ENCODE measurements at places on chromosomes 1 and 21.

DNA sequence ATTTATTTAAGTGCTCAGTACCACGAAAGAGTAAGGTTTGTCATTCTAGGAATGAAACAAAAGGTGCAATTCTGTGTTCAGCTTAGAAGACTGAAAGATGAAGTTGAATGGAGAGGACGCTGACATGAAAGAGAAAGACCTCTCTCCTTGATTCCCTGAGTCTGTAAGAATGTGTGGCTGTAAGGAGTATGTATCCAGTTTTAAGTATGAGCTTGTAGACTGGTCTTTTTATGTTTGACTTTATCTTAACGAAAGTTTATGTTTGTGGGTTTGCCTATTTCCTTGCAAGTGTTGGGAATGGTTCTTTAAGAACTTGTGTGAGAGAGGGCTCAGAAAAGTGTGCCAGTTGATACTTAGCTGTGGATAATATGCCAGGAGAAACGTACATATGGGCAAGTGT lies 1.4 kb downstream of the CHD1L start:
- H3K27me3 ChIP-seq = no peaks in the 10 kb centered on the region
- peaks cover 34% of the 10 kb centered on the region for H3K4me1 ChIP-seq
- H3K36me3 ChIP-seq = no peaks in the 10 kb centered on the region
- DNase-seq = no peak

GRCh38 chr1:170661646-170662411 lies 2.1 kb upstream of the PRRX1 start:
- H3K36me3 ChIP-seq = no peaks in the 10 kb centered on the region
- peaks cover 4% of the 10 kb centered on the region for H3K4me1 ChIP-seq
- H3K27ac ChIP-seq = no peak overlapping the region
- no peak for DNase-seq
- H3K27me3 ChIP-seq = peaks cover 23% of the 10 kb centered on the region

- DNase-seq = no peak
- H3K36me3 ChIP-seq = no peaks in the 10 kb centered on the region
- no peaks in the 10 kb centered on the region for H3K4me1 ChIP-seq
- H3K27ac ChIP-seq = no peak overlapping the region
- H3K4me3 ChIP-seq = no peak overlapping the region
Measured at GRCh38 chr1:6288026-6288425, 27.1 kb upstream of the GPR153 start.

GRCh38 chr1:54695221-54695620 lies 20.4 kb upstream of the TTC4 start:
- H3K27ac ChIP-seq = no peak overlapping the region
- H3K4me3 ChIP-seq = no peak overlapping the region
- H3K36me3 ChIP-seq = no peaks in the 10 kb centered on the region
- no peak for DNase-seq

GRCh38 chr21:39082656-39083376 lies 100.4 kb downstream of the PSMG1 start:
- H3K36me3 ChIP-seq = no peaks in the 10 kb centered on the region
- no peak overlapping the region for H3K4me3 ChIP-seq
- no peaks in the 10 kb centered on the region for H3K4me1 ChIP-seq
- H3K27ac ChIP-seq = no peak overlapping the region
- peaks cover 9% of the 10 kb centered on the region for H3K27me3 ChIP-seq
- no peak for DNase-seq

DNA sequence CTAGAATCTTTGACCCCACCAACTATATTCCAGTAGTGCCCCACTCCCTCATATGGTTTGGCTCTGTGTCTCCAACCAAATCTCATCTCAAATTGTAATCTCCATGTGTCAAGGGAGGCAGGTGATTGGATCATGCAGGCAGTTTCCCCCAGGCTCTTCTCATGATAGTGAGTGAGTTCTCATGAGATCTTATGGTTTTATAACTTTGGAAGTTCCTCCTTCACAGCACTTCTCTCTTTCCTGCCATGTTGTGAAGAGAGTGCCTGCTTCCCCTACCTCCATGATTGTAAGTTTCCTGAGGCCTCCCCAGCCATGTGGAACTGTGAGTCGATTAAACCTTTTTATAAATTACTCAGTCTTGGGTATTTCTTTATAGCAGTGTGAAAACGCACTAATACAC lies 7.7 kb upstream of the SAMD13 start:
- no peak overlapping the region for H3K27ac ChIP-seq
- DNase-seq = no peak
- peaks cover 3% of the 10 kb centered on the region for H3K4me1 ChIP-seq

DNA sequence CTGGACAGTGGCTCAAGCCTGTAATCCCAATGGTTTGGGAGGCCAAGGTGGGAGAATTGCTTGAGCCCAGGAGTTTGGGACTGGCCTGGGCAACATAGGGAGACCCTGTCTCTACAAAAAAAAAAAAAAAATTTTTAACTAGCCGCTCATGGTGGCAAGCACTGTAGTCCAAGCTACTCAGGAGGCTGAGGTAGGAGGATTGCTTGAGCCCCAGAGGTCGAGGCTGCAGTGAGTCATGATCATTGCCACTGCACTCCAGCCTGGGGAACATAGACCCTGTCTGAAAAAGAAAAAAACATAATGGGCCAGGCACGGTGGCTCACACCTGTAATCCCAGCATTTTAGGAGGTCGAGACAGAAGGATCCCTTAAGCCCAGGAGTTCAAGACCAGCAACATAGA lies 5.3 kb downstream of the SPATC1L start:
- H3K27me3 ChIP-seq = peaks cover 2% of the 10 kb centered on the region
- H3K27ac ChIP-seq = no peak overlapping the region
- no peak for DNase-seq
- H3K36me3 ChIP-seq = peaks cover 15% of the 10 kb centered on the region
- peaks cover 2% of the 10 kb centered on the region for H3K4me1 ChIP-seq

DNA sequence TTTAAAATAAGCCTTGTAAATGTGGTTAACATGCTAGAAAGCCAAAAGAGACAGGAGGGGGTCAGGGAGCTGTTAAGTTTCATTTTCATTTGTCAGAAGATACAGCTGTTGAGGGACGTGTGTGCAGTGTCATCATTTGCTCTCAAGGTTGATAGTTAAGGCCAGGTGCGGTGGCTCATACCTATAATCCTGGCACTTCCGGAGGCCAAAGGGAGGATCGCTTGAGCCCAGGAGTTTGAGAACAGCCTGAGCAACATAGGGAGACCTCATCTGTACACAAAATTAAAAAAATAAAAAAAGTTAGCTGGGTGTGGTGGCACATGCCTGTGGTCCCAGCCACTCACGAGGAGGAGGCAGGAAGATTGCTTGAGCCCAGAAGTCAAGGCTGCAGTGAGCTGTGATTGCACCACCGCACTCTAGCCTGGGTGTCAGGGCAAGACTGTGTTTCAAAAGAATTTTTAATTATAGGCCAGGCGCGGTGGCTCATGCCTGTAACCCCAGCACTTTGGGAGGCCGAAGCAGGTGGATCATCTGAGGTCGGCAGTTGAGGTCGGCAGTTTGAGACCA lies 22.7 kb downstream of the ZBTB8OS start:
- H3K27me3 ChIP-seq = no peaks in the 10 kb centered on the region
- peak overlapping the region; percentile 27 for H3K4me3 ChIP-seq
- DNase-seq = no peak
- H3K4me1 ChIP-seq = peaks cover 17% of the 10 kb centered on the region

- no peak for DNase-seq
- H3K36me3 ChIP-seq = peaks cover 2% of the 10 kb centered on the region
- peaks cover 14% of the 10 kb centered on the region for H3K27me3 ChIP-seq
- peak within 1 kb of the TSS; percentile 30 for H3K4me3 ChIP-seq
Measured at GRCh38 chr1:84892705-84893618, at the start of gene LPAR3. Gene LPAR3 (minus strand): TSS chr1:84893206. CDS start chr1:84866120, 27,086 bp downstream.

- peak overlapping the region; percentile 58 for H3K27ac ChIP-seq
- peaks cover 27% of the 10 kb centered on the region for H3K36me3 ChIP-seq
- H3K27me3 ChIP-seq = no peaks in the 10 kb centered on the region
- no peak overlapping the region for H3K4me3 ChIP-seq
Measured at GRCh38 chr1:166859597-166859996, 16.5 kb downstream of the TADA1 start.

GRCh38 chr21:44572959-44573583 lies 458 bp upstream of the KRTAP10-4 start:
- peaks cover 3% of the 10 kb centered on the region for H3K36me3 ChIP-seq
- no peak overlapping the region for H3K27ac ChIP-seq
- DNase-seq = no peak
- no peak overlapping the region for H3K4me3 ChIP-seq

- H3K36me3 ChIP-seq = no peaks in the 10 kb centered on the region
- no peaks in the 10 kb centered on the region for H3K4me1 ChIP-seq
- H3K4me3 ChIP-seq = no peak overlapping the region
- DNase-seq = no peak
Measured at GRCh38 chr21:19864476-19864875, 1133.7 kb upstream of the NCAM2 start.

- H3K36me3 ChIP-seq = peaks cover 5% of the 10 kb centered on the region
- H3K4me1 ChIP-seq = peaks cover 50% of the 10 kb centered on the region
- no peak overlapping the region for H3K27ac ChIP-seq
- DNase-seq = no peak
- no peaks in the 10 kb centered on the region for H3K27me3 ChIP-seq
- no peak overlapping the region for H3K4me3 ChIP-seq
Measured at GRCh38 chr1:198196630-198197029, 39.8 kb downstream of the NEK7 start.

DNA sequence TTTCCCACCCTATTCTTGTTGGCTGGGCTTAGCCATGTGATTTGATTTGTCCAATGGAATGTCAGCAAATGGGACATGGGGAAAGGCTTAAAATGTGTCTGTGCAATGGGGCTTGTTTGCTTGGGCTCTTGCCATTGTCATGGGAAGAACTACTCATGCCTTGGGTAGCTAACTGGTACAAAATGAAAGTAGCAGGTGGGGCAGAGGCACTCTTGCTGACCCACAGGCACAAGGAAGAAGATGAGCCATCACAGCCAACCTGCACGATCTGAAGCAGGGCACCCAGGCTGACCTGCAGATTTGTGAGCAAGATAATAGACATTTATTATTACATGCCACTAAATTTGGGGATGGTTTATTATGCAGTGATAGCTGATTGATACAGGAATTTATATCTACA lies 305.9 kb upstream of the CAMK1G start:
- H3K4me3 ChIP-seq = no peak overlapping the region
- H3K4me1 ChIP-seq = no peaks in the 10 kb centered on the region
- H3K27ac ChIP-seq = no peak overlapping the region
- DNase-seq = no peak

- H3K27me3 ChIP-seq = peaks cover 17% of the 10 kb centered on the region
- no peak overlapping the region for H3K4me3 ChIP-seq
- no peak overlapping the region for H3K27ac ChIP-seq
- H3K36me3 ChIP-seq = no peaks in the 10 kb centered on the region
- H3K4me1 ChIP-seq = no peaks in the 10 kb centered on the region
Measured at GRCh38 chr1:162629077-162629627, 3.1 kb upstream of the DDR2 start.

DNA sequence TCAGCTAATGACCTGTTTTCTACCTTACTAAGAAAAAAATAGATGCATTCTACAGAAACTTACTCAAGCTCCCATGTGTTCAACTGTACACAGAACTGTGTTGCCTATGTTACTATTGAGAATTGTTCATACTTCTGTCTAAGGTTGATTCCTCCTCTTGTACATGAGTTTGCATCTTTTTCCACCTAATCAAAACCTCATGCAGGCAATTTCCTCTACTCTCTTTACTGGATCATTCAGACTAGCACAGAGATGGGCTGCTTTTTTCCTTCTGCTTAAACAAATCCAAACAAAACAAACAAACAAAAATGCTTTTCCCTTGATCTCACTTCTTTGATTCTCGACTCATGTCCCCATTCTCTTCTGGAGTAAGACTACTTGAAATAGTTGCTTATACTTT lies 58.8 kb upstream of the PTGFR start:
- no peak for DNase-seq
- no peaks in the 10 kb centered on the region for H3K36me3 ChIP-seq
- H3K27ac ChIP-seq = no peak overlapping the region
- H3K4me1 ChIP-seq = no peaks in the 10 kb centered on the region
- no peaks in the 10 kb centered on the region for H3K27me3 ChIP-seq

GRCh38 chr1:36446746-36447145 lies 3.5 kb downstream of the OSCP1 start:
- no peak overlapping the region for H3K27ac ChIP-seq
- no peak overlapping the region for H3K4me3 ChIP-seq
- H3K36me3 ChIP-seq = no peaks in the 10 kb centered on the region
- DNase-seq = no peak
- peaks cover 4% of the 10 kb centered on the region for H3K4me1 ChIP-seq
- no peaks in the 10 kb centered on the region for H3K27me3 ChIP-seq

DNA sequence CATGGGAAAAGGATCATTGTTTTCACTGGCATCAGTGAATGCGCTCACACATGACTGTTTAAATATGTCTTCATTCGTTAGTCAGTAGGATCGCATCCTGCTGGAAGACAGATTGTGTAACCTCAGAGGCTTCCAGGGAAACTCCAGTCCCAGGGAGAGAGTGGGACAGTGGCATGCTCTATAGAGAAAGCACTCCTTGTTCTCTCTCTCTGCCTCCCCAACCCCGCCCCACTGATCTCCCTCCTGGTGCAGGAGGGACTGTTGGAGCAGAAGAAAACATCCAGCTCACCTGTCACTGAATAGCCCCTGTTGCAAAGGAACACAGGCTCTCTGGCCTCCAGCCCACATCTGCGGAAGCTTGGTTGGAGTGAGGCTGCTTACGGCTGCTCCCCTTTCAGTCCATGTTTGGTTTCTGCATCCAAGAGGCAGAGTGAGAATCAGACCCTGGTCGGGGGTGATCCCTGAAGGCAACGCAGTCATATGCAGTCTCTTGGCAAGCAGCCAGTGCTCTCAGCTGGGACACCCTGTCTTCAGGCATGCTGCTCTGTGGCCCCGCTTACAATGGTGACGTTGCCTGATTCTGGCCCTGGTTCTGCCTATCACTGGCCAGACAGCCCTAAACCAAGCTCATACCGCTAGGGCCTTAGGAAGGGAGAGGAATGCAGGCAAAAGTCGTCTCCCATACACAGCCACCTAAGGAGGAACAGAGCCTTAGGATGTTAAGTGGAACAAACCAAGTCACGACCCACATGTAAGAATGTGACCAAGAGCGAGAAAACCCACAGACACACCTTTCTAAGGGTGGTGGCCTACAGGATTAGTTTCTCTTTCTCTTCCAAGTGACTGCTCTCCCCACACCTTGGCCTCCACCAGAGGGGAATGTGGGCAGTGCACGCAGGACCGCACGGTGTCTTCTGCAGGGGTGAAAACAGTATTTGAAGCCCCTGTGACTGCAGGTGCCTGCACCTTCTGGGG lies 39.7 kb downstream of the BACE2 start:
- no peak for DNase-seq
- H3K4me1 ChIP-seq = peaks cover 23% of the 10 kb centered on the region
- H3K4me3 ChIP-seq = no peak overlapping the region
- H3K36me3 ChIP-seq = peaks cover 11% of the 10 kb centered on the region

DNA sequence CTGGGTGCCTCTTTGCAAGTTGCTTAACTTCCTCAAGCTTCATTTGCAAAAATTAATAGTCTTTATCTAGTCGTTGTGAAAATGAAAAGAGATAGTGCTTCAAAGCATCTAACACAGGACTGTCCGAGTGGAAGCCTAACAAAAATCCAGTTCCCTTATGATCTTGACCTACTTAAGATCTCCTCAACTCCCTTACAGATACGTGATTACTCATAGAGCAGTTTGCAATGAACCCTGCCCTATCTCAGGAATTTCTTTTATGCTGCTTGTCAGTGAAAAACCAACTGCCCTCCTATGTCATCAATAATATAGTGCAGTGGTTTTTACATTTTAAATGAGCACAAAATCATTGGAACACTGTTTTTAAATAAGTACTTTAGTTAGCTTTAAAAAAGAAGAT lies 314.3 kb downstream of the BACH1 start:
- H3K4me3 ChIP-seq = no peak overlapping the region
- H3K27me3 ChIP-seq = no peaks in the 10 kb centered on the region
- no peak overlapping the region for H3K27ac ChIP-seq
- no peak for DNase-seq

- no peak for DNase-seq
- H3K27ac ChIP-seq = no peak overlapping the region
- H3K4me1 ChIP-seq = peaks cover 14% of the 10 kb centered on the region
- no peaks in the 10 kb centered on the region for H3K27me3 ChIP-seq
- H3K4me3 ChIP-seq = no peak overlapping the region
- H3K36me3 ChIP-seq = peaks cover 43% of the 10 kb centered on the region
Measured at GRCh38 chr21:43686811-43687565, 27.6 kb downstream of the RRP1B start.

All from memory B cell (primary cell).